Hippocampal formation (tissue), 2 donors: ENCODE measurements at places on chromosomes 7 and 10.

GRCh38 chr10:31319602-31320549 lies 860 bp downstream of the ZEB1 start:
- peak; percentile 25 for DNase-seq

DNA sequence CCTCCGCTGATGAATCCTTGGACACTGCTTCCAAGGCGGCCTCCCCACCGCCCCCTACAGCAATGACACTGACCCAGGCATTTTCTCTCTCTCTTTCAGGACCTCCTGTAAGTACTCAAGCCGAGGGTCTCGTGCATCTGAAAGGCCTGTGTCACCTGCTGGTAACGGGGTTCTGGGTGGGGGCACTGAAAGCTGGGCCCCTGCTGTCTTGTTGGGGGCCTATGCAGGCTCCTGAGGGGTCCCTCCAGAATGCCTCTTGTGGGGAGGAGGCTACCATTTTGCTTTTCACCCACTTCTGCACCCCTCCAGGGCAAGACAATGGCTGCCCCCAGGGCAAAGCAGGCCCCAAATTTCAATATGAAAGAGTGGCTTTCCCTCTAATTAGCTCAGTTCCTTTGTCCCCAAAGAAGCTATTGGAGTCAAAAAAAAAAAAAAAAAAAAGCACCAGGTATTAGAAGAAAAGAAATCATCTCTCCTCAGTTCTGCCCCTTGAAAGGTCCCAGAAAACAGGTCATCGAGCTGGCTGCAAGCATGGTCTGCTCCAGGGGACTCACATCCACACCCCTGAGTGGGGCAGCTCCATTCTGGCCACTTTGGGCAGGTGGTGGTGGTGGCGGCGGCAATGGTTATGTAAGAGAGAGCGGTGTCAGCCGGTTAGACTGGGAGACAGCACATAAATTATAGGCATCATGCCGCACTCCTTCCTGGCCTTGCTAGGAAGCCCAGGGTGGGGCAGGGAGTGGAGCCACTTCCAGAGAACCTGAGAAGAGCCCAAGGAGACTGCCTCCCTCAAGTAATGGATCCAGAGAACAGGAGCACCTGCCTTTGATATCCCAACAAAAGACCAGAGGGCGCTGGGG lies 66.2 kb downstream of the COL13A1 start:
- no peak for DNase-seq

DNA sequence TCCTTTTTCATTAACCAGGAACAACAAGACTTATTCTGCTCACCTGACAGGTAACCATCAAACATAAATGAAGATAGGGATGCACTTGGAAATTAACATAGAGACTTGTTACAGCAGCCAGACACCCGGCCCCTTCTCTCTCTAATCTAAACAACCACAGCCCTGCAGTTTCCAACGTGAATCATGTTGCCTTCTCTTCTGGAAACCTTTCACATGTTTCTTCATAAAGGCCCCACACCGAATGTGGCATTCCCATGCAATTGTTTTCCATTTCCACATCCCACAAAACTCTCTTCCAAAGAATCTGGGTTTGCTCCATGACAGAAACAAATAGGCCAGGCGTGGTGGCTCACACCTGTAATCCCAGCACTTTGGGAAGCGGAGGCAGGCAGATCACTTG lies 15.0 kb upstream of the WDR86 start:
- DNase-seq = no peak

GRCh38 chr7:23000597-23001360 lies 13.2 kb downstream of the HYCC1 start:
- DNase-seq = no peak

DNA sequence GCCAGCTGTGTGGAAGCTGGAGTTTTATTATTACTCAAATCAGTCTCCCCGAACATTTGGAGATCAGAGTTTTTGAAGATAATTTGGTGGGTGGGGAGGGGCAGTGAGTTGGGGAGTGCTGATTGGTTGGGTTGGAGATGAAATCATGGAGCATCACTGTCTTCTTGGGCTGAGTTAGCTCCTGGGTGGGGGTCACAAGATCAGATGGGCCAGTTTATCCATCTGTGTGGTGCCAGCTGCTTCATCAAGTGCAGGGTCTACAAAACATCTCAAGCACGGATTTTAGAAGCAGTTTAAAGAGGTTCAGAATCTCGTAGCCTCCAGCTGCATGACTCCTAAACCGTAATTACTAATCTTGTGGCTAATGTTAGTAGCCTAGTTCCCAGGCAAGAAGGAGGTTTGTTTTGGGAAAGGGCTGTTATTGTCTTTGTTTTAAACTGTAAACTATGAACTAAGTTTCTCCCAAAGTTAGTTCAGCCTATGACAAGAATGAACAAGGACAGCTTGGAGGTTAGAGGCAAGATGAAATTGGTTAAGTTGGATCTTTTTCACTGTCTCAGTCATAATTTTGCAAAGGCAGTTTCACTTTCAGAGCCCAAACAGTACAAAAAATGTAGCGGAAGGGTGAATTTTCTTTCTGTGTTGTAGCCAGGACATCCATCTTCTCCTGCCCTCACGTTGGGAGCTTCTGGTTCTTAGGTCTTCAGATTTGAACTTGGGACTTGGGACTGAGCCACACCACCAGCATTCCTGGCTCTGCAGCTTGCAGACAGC lies 43.1 kb downstream of the KLF6 start:
- no peak for DNase-seq

- no peak for DNase-seq
These were observed 562.9 kb upstream of the NRP1 start for GRCh38 chr10:33897291-33897752.
